ENCODE measurements at places on chromosomes 13 and 19. TPM values are rescaled to one million over a fixed set of nuclear protein-coding genes. Genes with fewer than 3 reads are reported as not detected.

KCNN1 gene
- under 0.01 TPM for total RNA-seq

VN1R4 gene
- total RNA-seq = not detected

PRRG2 gene
- 0.75 TPM for total RNA-seq

FUT2 gene
- not detected for total RNA-seq

NLRP11 gene
- total RNA-seq = not detected

SBK3 gene
- 0.12 TPM for total RNA-seq

BRCA2 gene
- total RNA-seq = 16.0 TPM

KASH5 gene
- not detected for total RNA-seq

GALP gene
- total RNA-seq = not detected

ZNF724 gene
- total RNA-seq = 11.6 TPM

OBI1 gene
- 25.7 TPM for total RNA-seq

ZNF69 gene
- total RNA-seq = 2.9 TPM

IGSF23 gene
- not detected for total RNA-seq

RNF17 gene
- not detected for total RNA-seq

ICAM4 gene
- total RNA-seq = 0.75 TPM

EBI3 gene
- not detected for total RNA-seq

ZSWIM9 gene
- 3.1 TPM for total RNA-seq

ZNF285 gene
- total RNA-seq = 3.1 TPM

ADAMTSL5 gene
- total RNA-seq = 3.1 TPM

ZNF793 gene
- 1.4 TPM for total RNA-seq

LMTK3 gene
- total RNA-seq = 0.37 TPM

TPTE2 gene
- not detected for total RNA-seq

TDRD12 gene
- 0.11 TPM for total RNA-seq

C19orf67 gene
- not detected for total RNA-seq

CEACAM21 gene
- not detected for total RNA-seq

SCEL gene
- not detected for total RNA-seq

SULT2B1 gene
- not detected for total RNA-seq

FGF22 gene
- not detected for total RNA-seq

ADGRE1 gene
- not detected for total RNA-seq

CYP4F2 gene
- total RNA-seq = not detected

SIGLECL1 gene
- not detected for total RNA-seq

SGCG gene
- total RNA-seq = 0.75 TPM

P2RY11 gene
- 3.9 TPM for total RNA-seq

CACNG6 gene
- 0.11 TPM for total RNA-seq

TJP3 gene
- 0.12 TPM for total RNA-seq

SMIM44 gene
- not detected for total RNA-seq

KANK3 gene
- 0.33 TPM for total RNA-seq

ZNF699 gene
- total RNA-seq = 15.7 TPM

OR1I1 gene
- not detected for total RNA-seq

ZNF230 gene
- total RNA-seq = 3.1 TPM

ERFL gene
- total RNA-seq = under 0.01 TPM

ZNF135 gene
- total RNA-seq = 6.2 TPM

GRIK5 gene
- total RNA-seq = 0.44 TPM

ZNF101 gene
- total RNA-seq = 5.5 TPM

OR7C1 gene
- not detected for total RNA-seq

DOCK9 gene
- 17.5 TPM for total RNA-seq

PTPRS gene
- total RNA-seq = 117 TPM

CAMSAP3 gene
- total RNA-seq = not detected
